ENCODE measurements at places on chromosomes 5 and 9.
A peak's percentile ranks its signal among the peaks of the same experiment; 100 is the strongest.

GRCh38 chr9:84305497-84306131 lies 34.9 kb downstream of the SLC28A3 start:
- no peak for DNase-seq

GRCh38 chr5:43165323-43165722 lies 26.7 kb upstream of the NIM1K start:
- DNase-seq: no peak

- DNase-seq: no peak
Measured at GRCh38 chr5:96741891-96742309, 65.8 kb downstream of the ERAP1 start.

DNA sequence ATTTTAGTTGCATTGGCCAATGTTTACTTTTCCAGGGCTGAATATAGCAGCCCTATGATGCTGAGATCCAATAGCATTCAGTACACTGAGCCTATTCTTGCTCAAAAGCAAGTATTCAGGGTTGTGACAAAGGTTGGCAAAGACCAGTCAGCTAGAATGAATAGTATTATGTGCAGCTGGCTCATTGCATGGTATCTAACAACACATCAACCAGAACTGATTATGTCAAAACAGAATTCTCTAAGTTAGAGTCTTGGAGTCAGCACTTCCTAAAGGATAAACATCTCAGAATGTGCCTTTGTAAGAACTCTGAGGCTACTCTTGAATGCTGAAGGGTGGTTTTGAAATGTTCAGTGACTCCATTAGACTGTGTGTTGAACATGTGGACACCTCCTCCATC lies 774.5 kb upstream of the RGMB start:
- DNase-seq: no peak

- DNase-seq: no peak
Measured at GRCh38 chr9:92592537-92592936, 56.7 kb upstream of the ECM2 start.

DNA sequence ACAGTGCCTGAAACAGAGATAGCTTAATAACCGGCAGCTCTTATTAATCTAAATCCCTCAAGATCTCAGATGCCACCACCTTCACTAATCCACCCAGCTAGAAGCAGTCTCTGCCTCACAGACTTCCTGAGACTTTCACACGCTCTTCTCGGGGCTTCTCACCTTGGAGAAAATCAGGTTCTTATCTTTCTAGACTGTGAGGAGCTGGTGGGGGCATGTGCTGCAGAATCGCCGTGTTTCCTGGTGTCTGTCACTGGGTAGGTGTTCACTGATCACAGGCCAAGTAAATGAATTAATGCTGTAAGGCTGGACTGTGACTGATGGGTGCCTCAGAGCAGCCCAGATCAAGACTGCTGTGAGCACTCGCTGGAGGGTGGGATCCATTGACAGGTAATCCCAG lies 101.7 kb downstream of the PSD2 start:
- no peak for DNase-seq

DNA sequence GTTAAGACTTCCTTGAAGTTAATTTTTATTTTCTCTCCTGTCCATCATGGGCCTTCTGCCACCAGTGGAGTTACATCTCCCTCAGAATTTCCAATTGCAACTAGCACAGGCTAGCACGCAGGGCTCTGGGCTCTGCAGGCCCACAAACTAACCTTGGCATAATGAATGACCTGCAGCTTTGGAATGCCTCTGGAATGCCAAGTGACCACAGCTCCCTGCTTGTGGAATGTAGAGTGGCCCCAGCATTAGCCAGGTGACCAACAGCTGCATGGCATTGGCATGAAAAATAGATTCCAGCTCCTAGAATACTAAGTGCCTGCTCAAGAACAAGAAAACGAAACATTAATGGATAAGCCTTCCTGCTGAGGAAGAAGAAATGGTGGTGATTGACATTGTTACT lies 726.1 kb downstream of the BRINP1 start:
- DNase-seq: no peak

DNA sequence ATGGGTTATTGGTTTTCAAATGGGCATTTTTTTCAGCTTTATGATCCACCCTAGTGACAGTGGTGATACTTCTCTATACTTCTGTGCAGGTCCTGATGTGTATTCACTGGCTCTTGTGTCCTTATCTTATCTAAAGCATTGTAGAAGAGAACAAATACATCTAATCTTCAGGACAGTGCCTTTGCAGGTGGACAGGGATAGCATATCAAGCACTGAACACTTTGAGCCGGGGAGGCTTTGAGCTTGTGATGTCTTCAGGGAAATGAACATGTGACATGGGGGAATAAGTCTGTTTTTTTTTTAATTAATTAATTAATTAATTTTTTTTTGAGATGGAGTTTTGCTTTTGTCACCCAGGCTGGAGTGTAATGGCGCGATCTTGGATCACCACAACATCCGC lies 115.5 kb upstream of the KLF4 start:
- no peak for DNase-seq

GRCh38 chr5:68444833-68445232 lies 229.3 kb downstream of the PIK3R1 start:
- DNase-seq: no peak

- DNase-seq: no peak
Measured at GRCh38 chr5:18024542-18024941, 390.3 kb downstream of the TAF11L14 start.

DNA sequence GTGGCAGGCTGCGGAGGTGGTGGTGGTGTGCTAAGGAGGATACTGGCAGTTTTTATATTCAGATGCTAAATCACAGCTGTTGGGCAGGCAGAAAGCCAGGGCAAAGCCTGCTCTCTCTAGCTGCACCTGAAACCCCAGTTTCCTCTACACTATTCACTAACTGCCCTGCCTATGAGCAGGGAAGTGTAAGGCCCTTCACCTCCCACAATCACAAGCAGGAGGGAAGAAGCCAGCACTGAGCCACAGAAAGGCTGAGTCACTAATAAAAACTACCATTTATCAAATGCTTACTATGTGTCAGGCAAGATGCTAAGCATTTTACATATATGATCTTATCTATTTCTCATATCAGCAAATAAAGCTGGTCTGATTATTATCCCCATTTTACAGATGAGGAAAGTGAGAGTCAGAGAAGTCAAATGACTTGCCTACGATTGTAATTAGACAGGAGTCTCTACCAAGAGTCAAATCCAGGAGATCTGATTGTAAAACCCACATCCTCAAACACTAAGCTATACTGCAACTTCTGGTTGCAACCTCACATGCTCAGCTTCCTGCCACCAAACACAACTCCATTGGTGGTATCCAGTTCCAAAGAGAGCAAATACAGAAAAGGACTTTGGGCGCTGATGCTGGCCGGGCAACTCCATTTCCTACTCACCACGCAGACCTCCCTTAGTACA lies 17.7 kb upstream of the IL6ST start:
- DNase-seq: no peak

DNA sequence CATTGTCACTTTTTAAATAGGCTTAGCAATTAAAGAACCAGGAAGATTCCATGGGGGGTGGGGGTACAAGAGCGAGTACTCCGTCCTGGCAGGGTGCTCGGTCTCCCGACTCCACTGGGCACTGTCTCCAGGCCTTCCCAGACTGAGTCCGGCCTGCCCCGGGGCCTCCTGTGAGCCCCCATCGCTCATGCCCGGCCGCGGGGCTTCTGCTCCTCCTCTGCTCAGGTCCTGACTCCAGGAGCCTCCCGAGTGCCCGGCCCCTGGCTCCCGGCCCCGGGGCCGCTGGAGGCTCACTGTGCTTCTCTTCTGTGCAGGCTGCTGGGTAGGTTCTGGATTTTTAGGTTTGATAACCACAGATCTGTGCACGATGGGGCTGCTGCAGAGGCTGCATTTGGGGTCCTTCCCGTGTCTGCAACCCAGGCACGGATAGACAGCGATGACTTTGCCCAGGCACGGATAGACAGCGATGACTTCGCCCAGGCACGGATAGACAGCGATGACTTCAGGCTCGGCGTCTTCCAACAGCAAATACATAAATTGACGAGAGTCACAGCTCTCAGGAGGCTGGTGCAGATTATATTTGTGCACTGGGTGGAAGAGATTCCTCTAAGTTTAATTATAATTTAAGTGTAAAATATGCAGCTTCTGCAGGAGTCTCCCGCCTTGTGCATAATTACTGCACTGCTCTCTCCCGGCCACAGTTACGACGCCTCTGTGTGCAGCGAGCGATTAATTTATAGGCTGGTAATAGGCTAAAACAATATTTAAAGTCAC lies 74.8 kb upstream of the RXRA start:
- peak; percentile 67 for DNase-seq

DNA sequence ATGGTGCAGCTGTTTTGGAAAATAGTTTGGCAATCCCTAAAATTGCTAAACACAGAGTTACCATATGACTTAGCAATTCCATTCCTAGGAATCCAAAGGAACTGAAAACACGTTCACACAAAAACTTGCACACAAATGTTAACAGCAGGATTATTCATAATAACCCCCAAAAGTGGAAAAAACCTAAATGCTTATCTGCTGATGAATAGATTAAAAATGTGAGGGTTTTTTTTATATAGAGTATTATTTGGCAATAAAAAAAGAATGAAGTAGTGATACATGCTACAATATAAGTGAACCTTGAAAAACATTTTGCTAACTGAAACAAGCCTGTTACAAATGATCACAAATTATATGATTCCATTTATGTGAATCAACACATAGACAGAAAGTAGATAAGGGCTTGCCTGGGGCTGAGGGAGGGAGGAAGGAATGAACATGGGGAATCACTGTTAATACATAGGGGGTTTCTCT lies 45.1 kb upstream of the TRIO start:
- DNase-seq: no peak

DNA sequence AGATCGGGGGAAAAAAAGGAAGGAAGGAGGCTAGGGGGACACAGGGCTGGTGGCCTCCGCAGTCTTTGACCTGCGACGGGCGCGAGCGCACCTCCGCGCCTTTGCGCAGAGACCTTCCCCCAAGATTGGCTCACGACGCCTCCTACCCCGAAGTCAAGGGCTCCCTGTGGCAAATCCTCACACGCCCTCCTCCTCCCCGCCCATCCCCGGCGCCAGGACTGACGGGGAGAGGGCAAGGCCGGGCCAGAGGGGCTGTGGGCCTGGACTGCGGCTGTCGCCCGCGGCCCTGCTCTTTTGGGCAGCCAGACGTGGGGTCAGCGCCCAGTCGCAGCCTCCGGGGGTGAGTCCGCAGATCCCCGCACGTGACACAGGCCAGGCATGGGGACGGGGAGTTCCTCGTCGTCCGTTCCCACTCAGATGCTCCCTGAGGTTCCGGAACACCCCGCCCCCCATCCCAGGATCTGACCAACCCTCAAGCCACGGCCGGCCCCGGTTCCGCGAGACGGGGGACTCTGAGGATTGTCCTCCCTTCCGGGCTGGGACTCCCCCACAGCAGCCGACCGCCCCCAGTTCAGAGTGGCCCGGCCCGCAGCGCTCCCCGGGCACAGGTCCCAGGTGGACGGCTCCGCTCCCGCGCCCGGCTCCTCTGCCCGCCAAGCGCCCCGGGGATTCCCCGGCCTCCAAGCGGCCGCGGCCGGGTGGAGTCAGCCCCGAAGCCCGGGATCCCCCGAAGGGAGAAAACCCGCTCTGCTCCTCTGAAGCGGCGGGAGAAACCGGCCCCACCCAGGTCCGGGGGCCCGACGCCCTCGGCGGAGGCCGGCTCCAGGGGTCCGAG lies 543 bp upstream of the ANKRD33B start:
- DNase-seq: no peak

- DNase-seq: no peak
Measured at GRCh38 chr9:77211561-77211960, 34.2 kb downstream of the VPS13A start.

DNA sequence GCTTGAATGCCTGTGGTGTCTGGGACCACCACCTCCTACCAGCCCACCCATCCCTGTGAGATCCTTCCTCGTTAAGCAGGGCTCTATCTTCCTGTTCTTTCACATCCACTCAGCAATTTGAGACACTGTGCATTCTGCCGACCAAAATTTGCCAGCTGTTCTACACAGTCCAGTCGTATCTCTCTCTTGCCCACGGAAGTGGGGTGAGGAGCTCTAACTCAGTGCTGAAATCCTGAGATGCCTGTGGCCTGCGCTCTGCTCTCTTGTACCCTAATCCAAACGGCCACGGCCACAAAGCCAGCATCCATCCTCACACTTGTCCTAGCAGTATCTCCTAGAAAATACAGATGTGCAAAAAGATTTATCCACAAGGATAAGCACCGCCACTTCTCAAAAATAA lies 97.9 kb downstream of the MVB12B start:
- DNase-seq: no peak

DNA sequence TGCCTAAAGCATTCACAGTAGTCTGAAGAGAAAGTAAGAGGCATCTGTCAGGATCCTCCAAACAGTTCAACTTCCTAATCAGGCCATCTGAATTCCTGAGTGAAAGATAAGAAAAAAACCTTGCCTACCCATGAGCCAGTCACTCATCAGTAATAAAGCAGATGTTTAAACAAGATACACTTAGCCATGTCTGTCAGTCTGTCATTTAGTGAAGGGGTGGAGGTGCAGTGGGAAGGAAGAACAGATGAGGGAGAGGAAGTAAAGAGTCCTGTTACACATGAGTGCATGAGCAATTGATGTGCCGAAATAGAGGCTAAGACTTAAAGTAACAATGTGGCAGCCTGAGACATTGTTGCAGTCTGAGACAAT lies 29.9 kb upstream of the DMRTA1 start:
- DNase-seq: no peak

- DNase-seq: no peak
Measured at GRCh38 chr9:5095795-5096194, 89.6 kb downstream of the INSL6 start.

DNA sequence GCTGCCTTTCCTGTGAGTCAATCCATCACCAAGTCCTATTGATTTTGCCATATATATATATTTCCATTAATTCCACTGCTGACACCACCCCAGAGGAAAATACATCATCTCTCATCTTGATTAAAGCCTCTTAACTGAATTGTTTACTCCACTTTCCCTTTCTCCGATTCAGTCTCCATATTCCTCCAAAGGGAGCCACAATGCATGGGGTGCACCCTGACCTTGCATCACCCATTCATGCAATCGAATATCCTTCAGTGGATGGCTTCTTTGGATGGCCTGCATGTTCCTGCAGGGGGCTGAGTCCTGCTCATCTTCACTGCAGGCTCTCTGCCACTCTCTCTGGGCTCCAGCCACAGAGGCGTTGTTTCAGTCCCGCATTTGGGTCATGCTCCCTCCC lies 231.0 kb downstream of the SNX18 start:
- DNase-seq: no peak

DNA sequence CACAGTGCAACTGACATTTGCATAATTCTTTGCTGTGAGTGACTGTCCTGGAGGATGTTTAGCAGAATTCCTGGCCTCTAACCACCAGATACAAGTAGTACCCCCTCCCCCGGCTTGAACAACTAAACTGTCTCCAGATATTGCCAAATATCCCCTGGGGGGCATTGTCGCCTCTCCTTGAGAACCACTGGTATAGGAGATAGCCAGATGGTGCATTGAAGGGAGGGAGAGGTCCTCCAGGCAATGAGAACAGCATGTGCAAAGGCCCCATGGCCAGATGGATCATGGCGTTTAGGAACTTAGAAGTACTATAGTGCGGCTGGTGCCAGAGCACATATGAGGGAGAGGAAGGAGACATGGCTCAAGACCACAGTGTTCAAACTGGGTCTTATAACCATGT lies 18.9 kb upstream of the ORM1 start:
- DNase-seq: no peak

- DNase-seq: no peak
Measured at GRCh38 chr9:135376511-135377265, 102.9 kb upstream of the PPP1R26 start.
